ENCODE measurements at places on chromosomes 7 and 10.

- no peak for DNase-seq
Measured at GRCh38 chr10:85624511-85624910, 742.1 kb downstream of the GRID1 start.

DNA sequence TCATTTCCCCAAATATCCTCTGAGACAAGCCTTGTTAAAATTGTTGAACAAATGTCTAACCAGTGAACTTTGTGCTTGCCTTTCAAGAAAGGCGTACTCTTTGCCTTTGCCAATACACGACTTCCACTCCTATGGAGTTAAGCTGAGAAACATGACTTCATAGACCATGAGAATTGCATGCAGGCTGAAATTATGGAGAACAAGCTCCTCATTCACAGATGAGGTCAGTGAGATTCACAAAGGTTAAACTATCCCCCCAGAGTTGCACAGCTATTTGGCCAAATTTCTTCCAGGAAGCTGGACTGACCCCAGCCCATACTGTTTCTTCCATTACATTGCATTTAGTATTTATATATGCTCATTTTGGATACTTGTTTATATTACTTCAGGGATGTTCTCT, 221.4 kb upstream of the SEMA3C start:
- no peak for DNase-seq

DNA sequence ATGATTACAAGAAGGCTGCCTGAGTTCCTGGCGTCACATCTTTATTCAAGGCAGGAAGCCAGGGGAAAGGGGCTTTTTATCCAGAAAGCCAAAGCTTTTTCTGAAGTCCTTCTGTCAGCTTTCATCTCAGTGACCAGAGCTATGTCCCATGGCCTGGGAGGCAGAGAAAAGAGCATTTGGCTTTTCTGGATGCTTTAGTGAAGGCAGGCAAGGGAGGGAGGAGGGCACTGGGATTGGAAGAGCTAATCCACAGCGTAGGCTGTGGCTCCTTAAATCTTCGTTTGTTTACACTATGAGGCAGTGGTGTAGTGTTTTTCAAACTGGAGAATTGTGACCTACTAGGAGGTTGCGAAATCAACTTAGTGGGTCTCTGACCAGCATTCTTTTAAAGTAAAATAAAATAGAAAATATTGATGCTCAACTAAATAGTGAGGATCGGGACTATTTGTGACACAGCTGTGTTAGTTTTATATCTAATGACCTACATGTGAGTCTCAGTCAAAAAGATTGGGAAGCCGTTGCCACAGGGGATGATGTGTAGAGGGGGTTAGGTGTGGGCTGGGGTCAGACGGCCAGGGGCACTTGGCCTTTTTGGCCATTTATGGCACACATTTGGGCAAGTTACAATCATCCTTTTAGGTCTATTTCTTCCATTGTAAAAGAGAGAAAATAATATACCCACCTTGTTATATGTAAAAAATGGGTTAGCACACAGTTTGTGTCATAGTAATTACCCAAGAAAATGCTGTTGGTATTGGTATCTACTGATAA, 14.1 kb downstream of the CRYGN start:
- DNase-seq: no peak

GRCh38 chr7:155971180-155971770, 159.0 kb upstream of the SHH start:
- no peak for DNase-seq

- DNase-seq: no peak
Measured at GRCh38 chr10:48504141-48504885, 100.6 kb downstream of the ARHGAP22 start.

- no peak for DNase-seq
Measured at GRCh38 chr10:15695852-15696251, 23.9 kb downstream of the ITGA8 start.

DNA sequence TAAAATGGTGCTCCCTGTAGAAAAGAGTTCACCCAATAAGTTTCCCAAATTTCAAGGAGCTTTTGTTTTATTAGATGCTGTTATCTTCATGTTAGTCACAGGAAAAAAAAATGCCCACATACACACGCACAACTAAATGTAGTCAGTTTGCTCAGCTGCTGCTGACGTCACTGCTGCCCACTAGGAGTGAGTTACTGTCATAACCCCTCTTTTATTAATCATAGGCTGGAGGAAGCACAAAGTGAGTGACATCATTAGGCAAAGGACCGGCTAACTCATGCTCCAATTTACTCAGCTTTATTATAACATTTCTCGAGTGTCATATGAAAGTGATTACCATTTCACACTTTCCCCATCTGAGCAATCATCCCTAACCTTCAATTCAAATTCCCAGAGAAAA, 6.7 kb upstream of the INHBA start:
- no peak for DNase-seq
